ENCODE measurements at places on chromosomes 3 and 15. TPM values are rescaled to one million over a fixed set of nuclear protein-coding genes. Genes with fewer than 3 reads are reported as not detected.

Gene ADAMTS9
- total RNA-seq, result 26.0 TPM

Gene PLCB2
- total RNA-seq, result 6.9 TPM

Gene SIDT1
- 4.7 TPM for total RNA-seq

Gene NMD3
- total RNA-seq, result 75.7 TPM

Gene CACNA1D
- total RNA-seq, result 49.8 TPM

Gene NEDD4
- 11.0 TPM for total RNA-seq

Gene TP63
- total RNA-seq, result 0.63 TPM

Gene PRR23B
- not detected for total RNA-seq

Gene CYP1A2
- total RNA-seq, result not detected

Gene ZSCAN2
- total RNA-seq, result 34.7 TPM

Gene LYZL4
- total RNA-seq, result not detected

Gene ASB14
- total RNA-seq, result not detected

Gene ERC2
- 87.3 TPM for total RNA-seq

Measured in parietal lobe (tissue), 2 donors.